MV-4-11 (cell line): ENCODE measurements at places on chromosomes 6 and 20.

GRCh38 chr6:33316603-33317418, 733 bp downstream of the ZBTB22 start:
- no peak for DNase-seq

DNA sequence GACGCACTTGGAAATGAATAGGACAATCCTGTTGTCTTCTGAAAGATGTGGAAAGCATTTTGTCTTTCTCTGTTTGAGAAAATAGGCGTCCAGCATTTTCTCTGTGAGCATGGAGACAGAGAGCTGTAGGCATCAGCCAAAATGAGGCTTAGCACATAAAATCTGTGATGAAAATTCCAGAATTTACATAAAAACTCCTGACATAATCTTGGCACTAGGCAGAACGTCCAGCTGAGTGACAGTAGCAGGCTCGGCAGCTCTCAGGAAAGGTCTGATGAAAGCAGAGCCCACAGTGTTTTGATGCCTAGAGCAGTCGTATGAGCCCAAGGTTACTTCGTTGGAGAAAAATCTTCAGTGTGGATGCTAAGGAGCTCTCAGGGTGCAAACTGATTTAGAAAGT, 543.3 kb upstream of the MAP3K7 start:
- DNase-seq = no peak

DNA sequence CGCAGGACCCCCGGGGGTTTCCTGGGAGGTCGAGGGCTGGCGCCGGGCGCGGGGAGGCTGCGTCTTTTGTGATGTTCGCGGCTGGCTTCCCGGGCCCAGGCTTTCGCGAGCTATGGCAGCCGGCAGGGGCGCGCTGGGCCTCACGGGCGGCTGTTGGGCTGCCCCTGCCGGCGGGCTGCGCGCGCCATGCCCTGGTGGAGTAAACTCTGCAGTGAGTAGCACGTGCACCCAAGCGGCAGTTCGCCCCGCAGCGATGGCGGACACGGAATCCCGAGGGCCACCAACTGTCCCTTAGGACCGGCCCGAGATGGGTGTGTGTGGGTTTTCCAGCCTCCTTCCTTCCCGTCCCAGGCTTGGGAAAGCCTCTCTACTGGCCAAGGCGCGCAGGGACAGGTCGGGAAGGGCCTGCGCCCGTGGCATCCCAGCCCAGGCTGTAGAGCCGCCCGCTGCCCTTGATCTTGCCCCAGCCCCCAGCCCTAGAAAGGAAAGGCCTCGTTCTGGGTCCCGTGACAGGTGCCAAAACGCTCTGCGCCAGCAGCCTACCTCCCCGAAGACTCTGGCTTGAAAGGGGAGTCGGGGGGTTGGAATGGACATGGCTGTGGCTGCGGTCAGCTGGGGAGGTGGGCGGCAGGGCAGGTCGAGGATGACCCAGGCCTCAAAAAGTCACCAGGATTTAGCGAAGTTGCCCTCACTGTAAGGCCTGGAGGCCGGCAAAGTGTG, 49.7 kb downstream of the ZBTB2 start:
- no peak for DNase-seq

DNA sequence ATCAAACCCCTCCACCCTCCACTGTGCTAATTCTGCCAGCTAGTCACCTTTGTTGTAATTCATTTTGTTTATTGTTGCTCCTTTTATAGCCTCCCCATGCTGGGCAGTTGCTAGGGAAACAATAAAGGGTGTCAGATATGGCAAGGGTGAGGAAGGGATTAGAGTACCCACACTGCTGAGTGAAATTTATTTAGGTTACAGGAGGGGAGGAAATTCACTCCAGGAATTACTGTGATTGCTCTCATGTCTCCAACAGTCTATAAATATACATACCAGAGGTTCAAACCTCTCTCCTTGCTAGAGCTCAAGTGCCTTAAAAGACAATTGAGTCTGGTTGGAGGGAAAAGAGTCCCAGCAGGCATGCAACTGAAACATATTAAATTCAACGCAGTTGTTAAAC, 90.6 kb upstream of the ADGRF1 start:
- no peak for DNase-seq

- DNase-seq = no peak
Measured at GRCh38 chr6:133895573-133896343, 6.8 kb downstream of the TCF21 start.

DNA sequence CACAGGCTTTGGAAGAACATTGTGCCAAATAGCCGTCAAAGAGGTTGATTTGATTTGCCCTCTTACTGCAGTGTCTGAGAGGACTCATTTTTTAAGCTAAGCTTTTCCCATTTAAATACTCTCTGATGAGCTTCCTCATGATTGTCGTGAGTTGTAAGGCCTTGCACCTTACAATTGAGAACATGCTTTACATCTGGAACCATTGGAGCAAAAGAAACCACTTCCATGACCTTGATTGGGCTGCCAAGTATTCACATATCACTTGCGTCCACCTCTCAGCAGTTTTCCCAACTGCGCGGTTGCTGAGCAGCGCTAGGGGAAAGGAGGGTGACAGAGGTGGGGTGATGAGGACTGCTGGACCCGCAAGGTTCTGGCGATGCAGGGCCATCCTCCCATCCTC, 12.3 kb upstream of the LBP start:
- no peak for DNase-seq

- no peak for DNase-seq
Measured at GRCh38 chr6:44056392-44057237, 70.6 kb downstream of the MRPL14 start.

DNA sequence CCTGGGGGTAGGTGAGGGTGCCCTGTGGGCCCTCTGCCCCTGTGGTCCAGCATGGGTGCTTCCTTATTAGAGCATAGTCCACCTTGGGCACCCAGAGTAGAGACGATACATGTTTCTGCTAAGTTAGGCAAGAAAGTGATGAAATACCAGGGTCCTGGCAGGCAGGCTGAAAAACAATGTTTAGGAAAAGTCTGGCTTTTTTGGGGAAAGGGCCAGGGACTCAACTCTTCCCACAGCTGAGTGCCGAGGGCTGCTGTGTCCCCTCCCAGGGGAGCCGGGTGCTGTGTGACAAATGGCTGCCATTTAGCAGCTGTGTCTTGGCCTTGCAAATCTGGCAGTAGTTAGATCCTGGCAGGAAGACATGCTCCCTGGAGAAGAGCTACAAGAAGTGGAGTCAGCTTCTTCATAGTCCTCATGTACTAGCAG, 61.5 kb downstream of the RREB1 start:
- DNase-seq = no peak

DNA sequence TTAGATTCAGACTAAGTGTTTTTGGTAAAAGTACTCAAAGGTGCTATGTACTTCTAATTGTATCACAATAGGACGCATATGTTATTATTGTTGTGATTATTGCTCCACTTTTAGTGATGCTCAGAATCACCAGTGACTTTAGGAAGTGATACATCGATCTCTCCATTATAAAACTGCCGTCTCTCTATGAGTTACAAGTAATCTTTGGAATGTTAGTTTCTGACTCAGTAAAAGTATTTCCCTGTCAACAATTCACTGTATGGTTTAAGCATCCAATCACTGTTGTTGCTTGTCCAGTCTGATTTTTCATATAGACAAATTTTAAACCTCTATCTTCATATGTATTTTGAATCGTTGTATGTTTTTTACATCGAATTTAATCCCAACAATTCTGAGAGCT, 9.4 kb downstream of the DCBLD1 start:
- no peak for DNase-seq

GRCh38 chr20:6008254-6008653, 45.6 kb downstream of the LRRN4 start:
- peak; percentile 94 for DNase-seq

GRCh38 chr6:128723667-128724066, 159.3 kb upstream of the LAMA2 start:
- no peak for DNase-seq

DNA sequence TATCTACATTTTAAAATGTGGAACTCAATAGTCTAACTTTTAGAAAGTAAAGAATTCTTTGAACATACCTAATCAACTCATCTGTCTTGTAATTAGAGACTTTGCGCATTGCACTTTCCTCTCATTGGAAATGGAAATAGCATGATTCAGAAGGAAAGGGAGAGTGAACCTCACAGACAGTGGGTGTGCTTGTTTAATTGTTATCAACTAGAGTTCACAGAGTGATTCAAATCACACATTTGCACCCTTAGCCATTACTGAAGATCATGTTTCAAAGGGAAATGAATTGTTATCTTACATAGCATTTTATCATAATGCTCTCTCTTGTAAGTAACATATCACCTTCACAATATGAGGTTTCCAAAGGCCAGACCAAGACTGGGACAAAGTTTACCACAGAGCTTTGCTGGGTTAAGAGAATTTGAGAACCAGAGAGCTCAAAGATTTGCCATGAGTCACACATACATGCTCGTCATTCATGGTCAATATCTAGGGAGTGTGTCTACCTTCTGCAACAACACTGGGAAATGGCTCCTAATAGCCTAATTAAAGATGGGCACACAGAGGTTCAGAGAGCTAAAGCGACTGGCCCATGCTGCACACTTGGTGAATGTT, 21.5 kb downstream of the GSTA3 start:
- DNase-seq = no peak

- DNase-seq = peak; percentile 3
Measured at GRCh38 chr20:51091406-51092195, 68.7 kb upstream of the KCNG1 start.

DNA sequence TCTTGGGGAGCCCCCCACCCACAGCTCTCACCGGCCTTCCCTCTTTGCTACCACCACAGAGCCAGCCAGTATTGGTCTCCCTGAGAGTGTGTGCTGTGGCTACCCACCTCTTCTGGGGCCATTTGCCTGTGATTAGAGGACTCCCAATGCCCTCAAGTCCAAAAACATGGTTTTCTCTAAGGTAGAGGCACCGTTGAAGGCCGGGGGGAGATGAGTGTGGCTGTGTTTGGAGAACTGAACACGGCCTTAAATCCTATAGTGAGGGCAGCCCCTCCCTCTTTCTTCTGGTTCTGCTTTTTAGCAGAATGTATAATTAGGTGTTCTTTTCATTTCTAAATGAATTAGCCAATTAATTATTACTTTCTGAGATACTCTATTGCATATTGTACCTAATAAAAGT, 2.5 kb downstream of the CCR6 start:
- peak; percentile 21 for DNase-seq

GRCh38 chr6:33800248-33800969, 3.4 kb downstream of the MLN start:
- DNase-seq = no peak

GRCh38 chr6:95175927-95176675, 401.2 kb upstream of the MANEA start:
- no peak for DNase-seq

DNA sequence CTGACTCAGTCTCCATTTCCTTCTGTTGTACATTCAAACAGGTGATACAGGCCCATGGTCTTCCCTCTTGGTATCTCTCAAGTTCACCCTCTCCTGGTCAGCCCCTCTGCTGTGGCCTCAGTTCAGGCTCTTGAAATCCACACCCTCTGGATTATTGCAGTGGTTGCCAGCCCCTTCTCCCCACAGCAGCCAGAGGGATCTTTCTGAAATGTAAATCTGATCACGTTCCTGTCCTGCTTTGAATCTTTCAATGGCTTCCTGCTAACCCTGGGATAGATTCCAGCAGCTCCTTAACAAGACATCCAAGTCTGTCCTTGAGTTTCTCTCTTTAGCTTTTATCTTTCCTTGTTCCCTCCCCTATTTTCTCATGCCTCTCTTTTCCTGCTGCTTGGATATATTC, 22.2 kb downstream of the CHMP4B start:
- no peak for DNase-seq

- no peak for DNase-seq
Measured at GRCh38 chr6:132765560-132765959, 7.9 kb upstream of the VNN2 start.

- peak; percentile 3 for DNase-seq
Measured at GRCh38 chr6:45609141-45609638, 231.5 kb upstream of the SUPT3H start.

DNA sequence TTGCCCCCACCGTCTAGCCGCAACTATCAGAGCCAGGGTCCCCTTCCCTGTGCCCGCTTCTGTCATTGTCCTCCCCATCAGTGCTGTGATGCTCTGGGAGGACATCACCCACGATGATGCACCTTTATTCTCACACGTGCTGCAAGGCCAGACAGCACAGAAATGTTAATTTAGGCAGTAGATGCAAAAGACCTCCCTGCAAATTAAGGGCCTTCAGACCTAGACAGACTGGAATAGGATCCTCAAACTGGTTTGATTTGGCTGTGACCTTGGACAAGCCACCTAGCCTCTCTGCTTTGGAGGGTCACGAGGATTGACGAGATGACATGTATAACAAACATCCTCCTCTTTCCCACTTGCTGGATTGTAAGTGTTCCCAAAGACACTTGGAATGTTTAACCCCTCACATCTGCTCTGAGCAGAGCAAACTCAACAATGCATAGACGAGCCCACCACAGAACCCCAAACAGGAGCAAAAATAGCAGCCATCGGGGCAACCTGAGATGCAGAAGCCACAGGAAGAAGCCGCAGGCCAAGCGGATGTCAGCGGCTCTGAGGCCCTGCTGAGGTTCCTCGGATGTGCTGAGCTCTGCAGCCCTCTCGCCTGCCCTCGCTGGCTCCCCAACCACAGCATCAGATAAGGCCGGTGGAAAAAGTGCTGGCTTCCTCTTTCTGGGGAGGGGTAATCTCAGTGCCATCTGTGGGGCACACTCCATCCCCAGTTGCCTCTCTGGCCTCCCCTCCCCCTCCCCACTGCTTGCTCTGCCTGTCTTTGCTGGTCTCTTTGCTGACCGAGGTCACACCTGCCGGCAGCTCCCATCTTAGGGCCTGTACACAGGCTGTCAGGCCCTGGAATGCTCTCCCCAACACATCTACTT, 35.3 kb downstream of the TOX2 start:
- peak; percentile 92 for DNase-seq

DNA sequence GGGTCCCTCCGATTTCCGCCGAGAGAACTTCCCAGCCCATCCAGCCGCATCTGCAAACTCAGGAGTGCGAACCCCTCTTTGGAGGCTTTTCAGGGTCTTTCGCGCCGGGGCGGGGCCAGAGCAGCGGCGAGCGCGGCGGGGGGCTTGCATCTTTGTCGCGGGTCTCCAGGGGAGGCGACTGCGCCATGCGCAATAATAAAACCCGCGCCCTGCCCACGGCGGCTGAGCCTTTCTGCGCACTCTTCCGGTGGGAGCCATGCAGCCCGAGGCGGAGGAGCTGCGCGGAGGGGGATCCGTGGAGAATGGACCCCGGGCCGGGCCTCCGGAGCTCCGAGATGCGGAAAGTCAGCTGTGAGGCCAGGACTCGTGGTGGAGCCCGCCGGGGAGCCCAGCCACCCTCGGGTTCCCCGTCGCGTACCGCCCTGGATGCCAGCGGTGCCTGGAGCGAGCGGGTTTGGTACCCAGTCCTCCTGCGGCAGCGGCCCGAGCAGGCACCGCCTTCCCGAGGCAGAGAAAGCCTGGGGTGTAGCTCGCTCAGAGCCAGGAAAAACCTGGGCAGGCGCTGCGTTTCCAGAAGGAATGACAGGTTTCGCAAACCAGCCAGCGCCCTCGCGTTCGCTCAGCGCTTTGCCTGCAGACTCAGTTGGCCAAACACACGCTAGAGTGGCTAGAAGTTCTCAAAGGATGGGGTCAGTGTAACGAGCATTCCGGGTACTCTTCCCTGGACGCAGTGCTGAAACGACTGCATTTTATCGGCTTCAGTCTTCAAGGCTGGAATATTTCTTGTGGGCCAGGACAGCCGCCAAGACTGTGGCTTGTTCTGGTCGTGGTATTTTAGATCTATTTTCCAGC, 1.2 kb downstream of the AKAP12 start:
- DNase-seq = no peak
